ENCODE measurements at places on chromosomes 11 and 22. TPM values are rescaled to one million over a fixed set of nuclear protein-coding genes. Genes with fewer than 3 reads are reported as not detected.

DNA sequence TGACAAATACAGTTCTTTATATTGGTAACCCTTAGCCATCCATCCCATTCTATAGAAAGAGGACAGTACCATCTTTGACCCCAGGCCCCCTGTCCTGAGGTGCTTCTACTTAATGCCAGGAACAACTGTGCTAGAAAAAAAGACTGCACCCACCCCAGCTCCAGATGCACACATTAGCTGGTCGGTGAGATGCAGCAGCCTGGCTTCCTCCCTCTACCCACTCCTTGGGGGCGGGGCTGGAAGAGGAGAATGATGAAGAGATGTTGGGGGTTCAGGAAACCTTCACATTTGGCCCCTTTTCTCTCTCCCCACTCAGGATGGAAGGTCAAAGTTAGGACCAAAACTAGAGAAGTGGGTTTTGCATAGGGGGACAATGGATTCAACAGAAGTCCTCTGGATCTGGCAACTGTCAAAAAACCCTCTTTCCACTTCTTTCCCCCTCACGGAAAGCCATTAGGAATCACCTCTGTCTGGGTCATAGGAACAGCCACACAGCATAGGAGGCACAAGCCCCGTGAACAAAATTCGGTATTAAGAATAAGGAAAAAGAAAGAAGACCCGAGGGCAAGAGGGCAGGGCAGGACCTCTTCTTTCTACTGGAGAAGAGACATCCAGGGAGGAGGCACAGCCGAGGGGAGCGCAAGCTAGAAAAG lies 755 bp downstream of the NRIP3 start:
- ATAC-seq, result no peak

- no peak for ATAC-seq
Measured at GRCh38 chr22:45603619-45604018, 68.0 kb upstream of the ATXN10 start.

GRCh38 chr11:94897330-94897768 lies 76.0 kb downstream of the CWC15 start:
- no peak for ATAC-seq

The TOMM22 gene
- 31.9 TPM for total RNA-seq

- ATAC-seq, result no peak
Measured at GRCh38 chr11:133118563-133119268, 413.6 kb downstream of the OPCML start.

The IGSF22 gene
- total RNA-seq, result not detected
